RKO (cell line): ENCODE measurements at places on chromosomes 2 and 18.
A peak's percentile ranks its signal among the peaks of the same experiment; 100 is the strongest.

DNA sequence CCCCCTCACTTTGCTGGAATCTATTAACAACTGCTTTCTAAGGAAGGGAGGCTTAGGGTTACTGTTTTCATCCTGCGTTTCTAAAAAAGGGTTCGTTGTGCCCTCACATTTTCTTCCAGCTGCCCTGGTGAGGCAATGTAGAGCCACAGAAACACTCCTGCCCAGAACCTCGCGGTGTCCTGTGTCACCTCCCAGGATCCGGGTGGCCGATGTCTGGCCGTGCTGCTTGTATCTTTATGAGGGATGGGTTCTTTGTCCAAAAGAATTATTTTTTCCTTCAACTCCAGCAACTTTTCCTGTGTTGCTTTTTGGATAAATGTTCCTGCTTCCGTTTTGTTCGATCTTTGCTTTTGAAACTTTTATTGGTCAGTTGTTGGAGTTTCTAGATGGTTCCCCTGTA is 291.8 kb upstream of the HS6ST1 start:
- no peak for DNase-seq

- no peak for DNase-seq
Measured at GRCh38 chr18:58258692-58259342, 214.8 kb downstream of the NEDD4L start.

DNA sequence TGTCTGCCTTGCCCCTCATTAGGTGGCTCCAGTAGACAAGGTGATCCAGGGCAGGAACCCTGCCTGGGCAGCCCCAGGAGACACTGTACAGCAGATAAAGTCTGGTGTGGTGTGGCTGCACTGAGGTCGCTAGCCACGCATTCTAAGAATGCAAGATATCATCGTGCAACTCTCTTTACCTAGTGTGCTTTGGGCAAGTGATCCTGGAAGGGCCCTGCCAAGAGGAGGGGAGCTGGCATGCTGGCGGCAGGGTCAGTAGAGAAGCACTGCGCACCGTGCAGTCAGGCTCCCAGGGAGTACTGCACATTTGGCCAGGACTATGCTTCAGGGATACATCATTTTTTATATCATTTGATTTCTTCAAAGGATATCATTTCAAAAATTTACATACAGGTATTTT is 195.3 kb upstream of the SMAD2 start:
- no peak for DNase-seq

DNA sequence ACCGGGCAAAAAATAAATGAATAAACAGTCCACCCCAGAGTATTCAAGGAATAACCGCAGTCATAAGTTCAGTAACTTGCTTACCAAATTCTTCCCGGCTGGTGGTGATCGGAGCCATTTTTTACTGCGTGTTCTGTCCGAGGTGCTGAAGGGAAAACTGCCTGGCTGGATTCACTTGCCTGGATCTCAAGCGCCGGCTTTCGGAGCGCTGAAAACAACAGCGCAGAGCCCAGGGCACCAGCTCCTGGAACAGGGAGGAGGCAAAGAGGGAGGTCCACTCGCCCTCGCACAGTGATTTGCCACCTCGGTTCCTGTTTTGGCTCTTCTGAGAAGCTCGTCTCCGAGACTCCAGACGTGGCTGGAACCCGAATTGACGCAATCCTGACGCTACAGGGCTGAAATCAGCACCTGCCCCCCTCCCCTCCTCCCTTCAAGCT is at the start of gene SYT4:
Gene SYT4, minus strand, starts transcription at position 327 of the 437 bp plus-strand sequence. Its CDS starts 209 bp downstream, at position 118.
- DNase-seq: peak; percentile 13

- no peak for DNase-seq
Measured at GRCh38 chr18:8771930-8772329, 66.6 kb downstream of the MTCL1 start.

GRCh38 chr2:153641046-153641445 is 162.5 kb upstream of the RPRM start:
- no peak for DNase-seq

DNA sequence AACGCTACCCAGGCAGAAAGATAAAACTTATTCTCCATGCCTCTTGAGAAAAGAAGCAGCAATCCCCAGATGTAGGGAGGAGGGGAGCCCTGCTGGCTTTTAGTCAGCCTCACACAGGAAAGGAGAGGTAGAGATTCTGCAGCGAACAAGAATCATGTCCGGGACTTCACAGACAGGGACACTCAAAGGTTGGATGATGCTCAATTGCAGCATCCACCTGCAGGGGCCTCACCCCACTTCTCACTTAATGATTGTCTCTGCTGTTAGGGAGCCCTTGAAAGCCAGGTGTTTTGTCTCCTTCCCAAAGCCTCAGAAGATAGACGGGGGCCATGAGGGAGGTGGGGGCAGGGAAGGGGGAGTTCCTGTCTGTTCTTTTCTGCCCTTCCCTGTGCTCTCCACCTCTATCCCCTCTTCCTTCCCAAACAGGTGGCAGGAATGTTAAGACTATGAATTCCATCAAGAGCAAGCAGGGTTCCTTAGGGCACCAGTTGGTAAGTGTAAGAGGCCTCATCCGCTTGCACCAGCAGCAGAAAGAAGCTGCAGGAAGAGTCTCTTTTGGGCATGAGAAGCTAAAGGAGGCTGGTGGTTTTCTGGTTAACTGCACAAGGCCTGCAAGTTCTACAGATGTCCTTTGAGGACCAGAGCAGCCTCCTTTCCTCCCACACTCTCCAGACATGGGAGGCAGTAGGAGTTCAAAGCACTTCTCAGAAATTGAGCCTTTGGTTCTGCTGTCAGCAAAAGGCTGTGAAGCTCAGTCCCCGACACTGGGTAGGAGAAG is 154.7 kb upstream of the TNP1 start:
- no peak for DNase-seq

GRCh38 chr2:113858764-113859163 is 31.1 kb upstream of the ACTR3 start:
- peak; percentile 95 for DNase-seq

GRCh38 chr2:55051026-55051866 is 995 bp upstream of the RTN4 start:
- DNase-seq: peak; percentile 100

DNA sequence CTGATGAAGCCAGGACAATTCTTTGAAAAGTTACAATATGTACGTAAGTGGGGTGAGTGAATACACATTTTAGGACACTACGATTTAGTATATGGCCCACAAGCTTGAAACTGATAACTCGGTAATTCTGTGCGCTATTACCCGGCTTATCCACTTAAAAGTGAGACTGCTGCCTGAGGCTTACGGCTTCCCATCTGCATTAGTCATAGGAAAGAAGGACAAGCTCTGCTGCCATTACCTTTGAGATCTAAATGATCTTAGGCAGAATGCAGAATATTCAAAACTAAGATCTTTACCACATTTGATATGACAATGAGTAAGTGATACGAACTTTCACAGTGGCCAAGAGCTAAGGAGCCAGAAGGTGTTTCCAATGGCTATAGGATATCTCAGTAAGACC is 133.3 kb downstream of the GAREM1 start:
- no peak for DNase-seq

DNA sequence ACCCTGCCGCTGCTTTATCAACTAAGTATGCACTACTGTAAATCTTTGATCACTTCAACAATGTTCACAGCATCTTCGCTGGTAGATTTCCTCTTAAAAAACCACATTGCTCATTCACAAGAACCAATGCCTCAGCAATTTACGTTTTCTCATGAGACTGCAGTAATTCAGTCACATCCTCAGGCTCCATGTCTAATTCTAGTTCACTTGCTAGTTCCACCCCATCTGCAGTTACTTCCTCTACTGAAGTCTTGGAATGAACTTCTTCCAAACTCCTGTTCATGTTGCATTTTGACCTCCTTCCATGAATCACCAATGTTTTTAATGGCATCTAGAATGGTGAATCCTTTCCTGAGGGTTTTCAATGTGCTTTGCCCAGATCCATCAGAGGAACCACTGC is 35.8 kb downstream of the PRELID3A start:
- no peak for DNase-seq

DNA sequence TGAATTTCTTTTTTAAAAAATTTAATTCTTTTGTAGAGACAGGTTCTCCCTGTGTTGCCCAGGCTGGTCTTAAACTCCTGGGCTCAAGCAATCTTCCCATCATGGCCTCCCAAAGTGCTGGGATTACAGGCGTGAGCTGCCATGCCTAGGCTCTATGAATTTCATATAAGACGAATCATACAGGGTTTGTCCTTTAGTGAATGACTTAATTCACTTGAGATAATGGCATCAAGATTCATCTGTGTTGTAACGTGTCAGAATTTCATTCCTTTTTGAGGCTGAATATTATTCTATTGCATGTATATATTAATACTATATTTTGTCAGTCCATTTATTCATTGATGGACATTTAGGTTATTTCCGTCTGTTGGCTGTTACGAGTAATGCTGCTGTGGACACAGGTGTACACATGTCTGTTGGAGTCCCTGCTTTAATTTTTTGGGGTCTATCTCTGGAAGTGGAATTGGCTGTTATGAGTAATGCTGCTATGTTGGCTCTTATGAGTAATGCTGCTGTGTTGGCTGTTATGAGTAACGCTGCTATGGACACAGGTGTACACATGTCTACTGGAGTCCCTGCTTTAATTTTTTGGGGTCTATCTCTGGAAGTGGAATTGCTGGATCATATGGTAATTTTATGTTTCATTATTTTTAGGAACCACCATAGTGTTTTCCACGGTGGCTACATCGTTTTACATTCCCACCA is 210.6 kb downstream of the CAMKMT start:
- DNase-seq: peak; percentile 73

GRCh38 chr18:43934322-43934721 is 657.0 kb upstream of the SYT4 start:
- no peak for DNase-seq
